ENCODE measurements at places on chromosomes 1 and 21.

DNA sequence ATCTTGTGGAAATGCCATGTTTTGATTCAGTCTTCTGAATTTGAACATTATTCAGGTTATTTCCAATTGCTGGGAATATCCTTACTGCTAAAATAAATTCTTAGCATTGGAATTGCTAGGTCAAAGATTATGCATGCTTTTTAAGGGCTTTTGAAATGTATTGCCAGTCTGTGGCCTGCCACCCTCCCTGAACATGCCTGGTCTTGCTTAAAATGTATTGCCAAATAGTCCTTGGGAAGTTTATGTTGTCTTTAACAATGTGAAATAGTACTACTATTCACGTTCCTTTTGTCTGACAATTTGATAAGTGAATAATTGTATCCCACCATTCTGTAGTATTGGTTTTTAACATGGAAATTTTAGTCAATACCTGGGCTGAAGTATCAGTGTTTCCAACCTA, 13.6 kb downstream of the TARDBP start:
- DNase-seq: no peak

DNA sequence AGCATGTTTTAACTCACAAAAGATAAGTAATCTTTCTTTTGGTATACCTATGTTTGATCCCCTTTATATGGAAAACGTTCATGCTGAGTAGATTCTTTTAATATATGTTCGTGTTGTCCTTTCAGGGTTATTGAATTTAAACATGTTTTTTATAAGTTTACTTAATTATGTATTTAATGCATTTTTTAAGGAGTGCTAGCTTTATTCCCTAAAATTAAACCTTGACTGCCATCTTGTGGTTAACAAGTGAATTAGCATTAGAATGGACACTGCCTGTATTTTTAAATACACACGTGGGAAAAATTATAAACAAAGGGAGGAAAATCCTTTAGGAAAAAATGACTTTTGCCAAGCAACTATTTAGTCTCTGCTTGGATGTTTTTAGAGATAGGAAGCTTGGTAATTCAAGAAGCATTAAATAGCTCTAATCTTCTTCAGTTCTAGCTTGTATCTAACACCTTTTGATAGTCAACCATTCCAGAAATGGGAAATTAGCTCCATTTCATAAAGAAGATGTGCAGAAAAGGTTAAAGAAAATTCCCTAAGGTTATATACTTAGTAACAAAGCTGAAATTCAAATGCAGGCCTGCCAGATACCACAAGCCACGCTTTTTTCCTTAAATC, 43.0 kb downstream of the UBE2U start:
- no peak for DNase-seq

GRCh38 chr1:22641906-22642636, 1.4 kb upstream of the C1QC start:
- no peak for DNase-seq

DNA sequence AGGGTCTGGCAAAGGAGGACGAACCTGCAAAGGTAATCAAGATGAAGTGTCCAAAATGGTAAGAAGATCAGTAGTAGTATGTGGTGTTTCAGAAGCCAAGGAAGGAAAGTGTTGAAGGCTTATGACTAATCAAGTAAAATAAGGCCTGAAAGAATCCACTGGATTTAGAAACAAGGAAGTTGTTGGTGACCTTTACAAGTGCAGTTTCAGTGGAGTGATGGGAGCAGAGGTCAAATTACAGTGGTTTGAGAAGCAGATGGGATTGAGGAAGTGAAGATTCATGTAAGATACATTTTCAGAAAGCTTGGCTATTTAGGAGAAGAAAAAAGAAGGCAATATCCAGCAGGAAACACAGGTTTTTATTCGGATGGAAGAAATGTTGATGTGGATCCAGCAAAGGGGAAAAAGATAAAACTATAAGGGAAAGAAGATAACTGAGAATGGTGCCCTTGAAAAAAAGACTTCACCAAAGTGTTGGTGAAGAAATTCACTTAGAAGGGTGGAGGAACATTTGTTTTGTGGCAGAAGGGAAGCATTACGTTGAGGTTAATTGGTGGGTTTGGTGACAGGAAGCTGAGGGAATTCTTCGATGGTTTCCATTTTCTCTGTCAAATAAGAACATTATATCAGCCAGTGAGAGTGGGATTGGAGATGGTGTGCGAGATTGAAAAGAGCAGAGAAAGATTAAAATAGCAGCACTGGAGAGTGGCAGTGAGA, 2.1 kb downstream of the ARMH1 start:
- no peak for DNase-seq

DNA sequence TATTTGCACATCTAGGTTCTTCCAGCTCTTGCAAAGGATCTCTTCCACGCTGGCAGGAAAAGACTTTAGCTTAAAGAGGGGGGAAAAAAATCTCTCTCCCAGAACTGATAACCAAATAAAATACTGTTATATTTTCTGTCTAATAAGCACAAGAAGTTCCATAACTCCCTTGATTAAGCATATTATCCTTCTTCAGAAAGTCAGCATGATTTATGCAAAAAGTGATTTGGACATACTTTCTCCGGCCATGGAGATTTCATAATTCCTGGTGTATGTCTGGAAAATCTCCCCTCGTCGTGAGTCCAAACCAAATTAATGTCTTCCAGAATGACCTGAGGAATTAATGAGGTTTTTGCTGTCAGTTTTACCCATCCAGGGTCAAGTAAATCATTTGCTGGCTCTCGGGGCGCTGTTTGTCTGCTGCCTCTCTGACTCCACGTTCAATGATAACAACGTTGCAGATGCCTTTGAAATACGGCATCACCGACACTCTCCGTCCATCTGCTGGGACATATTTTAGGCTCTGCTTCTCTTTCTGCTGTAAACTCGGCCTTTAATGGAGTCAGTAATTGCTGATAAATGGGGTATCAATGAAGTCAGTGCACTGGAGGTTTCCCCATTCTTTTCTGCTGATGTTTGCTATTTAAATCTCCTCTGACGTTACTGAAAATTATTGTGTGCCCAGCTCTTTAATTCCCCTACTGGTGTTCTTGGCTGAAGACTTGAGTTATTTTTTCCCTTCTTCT, 112.9 kb downstream of the HLX start:
- no peak for DNase-seq

DNA sequence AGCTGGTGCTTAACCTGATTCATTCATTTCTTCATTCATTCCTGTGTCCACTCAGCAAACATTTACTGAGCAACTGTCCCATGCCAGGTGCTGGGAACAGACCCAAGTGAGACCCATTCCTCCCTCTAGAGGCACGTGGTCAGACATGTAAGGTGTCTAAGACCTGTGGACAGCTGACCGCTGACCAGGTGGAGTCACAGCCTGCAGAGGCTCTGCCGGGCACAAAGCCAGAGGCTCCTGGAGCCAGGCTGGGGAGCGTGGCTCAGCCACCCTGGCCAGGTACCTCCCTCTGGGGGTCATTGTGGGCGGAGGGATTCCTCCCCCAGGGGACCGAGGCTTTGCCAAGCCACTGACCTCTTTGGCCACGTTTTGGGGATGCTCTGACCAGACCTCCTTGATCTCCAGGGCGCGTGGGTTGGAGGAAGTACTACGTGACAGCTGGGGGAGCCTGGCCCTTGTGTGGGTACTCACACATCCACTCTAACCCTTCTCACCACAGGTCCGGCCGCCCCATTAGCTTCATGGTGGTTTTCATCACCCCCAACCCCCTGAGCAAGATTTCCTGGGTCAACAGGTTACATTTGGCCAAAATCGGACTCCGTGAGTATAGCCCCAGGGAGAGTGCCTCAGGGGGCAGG, 100.3 kb downstream of the ARHGEF10L start:
- no peak for DNase-seq
